ENCODE measurements at places on chromosomes 2 and 18. TPM values are rescaled to one million over a fixed set of nuclear protein-coding genes. Genes with fewer than 3 reads are reported as not detected.
A peak's percentile ranks its signal among the peaks of the same experiment; 100 is the strongest.

GRCh38 chr2:205802941-205803340 lies 120.6 kb downstream of the NRP2 start:
- H3K27ac ChIP-seq: no peak overlapping the region
- H3K36me3 ChIP-seq: no peaks in the 10 kb centered on the region
- DNase-seq: no peak
- no peak overlapping the region for H3K4me3 ChIP-seq

GRCh38 chr2:138035608-138036217 lies 71.4 kb downstream of the HNMT start:
- H3K36me3 ChIP-seq: no peaks in the 10 kb centered on the region
- no peaks in the 10 kb centered on the region for H3K4me1 ChIP-seq
- H3K4me3 ChIP-seq: no peak overlapping the region
- H3K27me3 ChIP-seq: no peaks in the 10 kb centered on the region
- no peak overlapping the region for H3K27ac ChIP-seq

GRCh38 chr2:63755965-63756364 lies 85.7 kb upstream of the UGP2 start:
- no peaks in the 10 kb centered on the region for H3K36me3 ChIP-seq
- H3K27ac ChIP-seq: no peak overlapping the region
- peaks cover 4% of the 10 kb centered on the region for H3K4me1 ChIP-seq
- H3K27me3 ChIP-seq: no peaks in the 10 kb centered on the region
- no peak overlapping the region for H3K4me3 ChIP-seq

GRCh38 chr2:128389388-128390086 lies 70.9 kb upstream of the HS6ST1 start:
- 0 out of 2 replicates have a peak, but pooled peaks cover 5% of the 10 kb centered on the region for H3K4me1 ChIP-seq
- no peak overlapping the region for H3K4me3 ChIP-seq

DNA sequence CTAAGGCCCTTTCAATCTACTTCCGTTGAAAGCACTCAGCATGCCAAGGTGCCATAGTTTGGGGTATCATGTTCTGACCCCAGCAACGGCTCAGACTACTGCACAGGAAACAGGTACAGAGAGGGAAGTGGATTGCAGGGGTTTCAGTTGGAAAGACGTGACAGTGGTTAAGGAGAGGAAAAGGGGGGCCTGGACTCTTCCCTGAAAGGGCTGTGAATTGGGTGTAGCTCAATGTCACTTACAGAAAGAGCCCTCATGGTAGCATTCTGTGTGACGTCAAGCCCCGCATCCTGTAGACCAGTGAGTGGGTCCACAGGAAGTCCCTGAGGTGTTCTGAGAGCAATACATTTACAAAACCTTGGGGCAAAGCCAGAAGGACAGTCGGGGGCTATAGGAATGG lies 121.5 kb upstream of the GYPC start:
- H3K36me3 ChIP-seq: no peaks in the 10 kb centered on the region
- no peak overlapping the region for H3K27ac ChIP-seq
- no peak overlapping the region for H3K4me3 ChIP-seq

The SCTR gene
- not detected for total RNA-seq

- H3K36me3 ChIP-seq: no peaks in the 10 kb centered on the region
- H3K27ac ChIP-seq: no peak overlapping the region
- H3K4me1 ChIP-seq: no peaks in the 10 kb centered on the region
- H3K27me3 ChIP-seq: no peaks in the 10 kb centered on the region
These were observed 300.0 kb downstream of the PDE11A start for GRCh38 chr2:177772529-177772928.

DNA sequence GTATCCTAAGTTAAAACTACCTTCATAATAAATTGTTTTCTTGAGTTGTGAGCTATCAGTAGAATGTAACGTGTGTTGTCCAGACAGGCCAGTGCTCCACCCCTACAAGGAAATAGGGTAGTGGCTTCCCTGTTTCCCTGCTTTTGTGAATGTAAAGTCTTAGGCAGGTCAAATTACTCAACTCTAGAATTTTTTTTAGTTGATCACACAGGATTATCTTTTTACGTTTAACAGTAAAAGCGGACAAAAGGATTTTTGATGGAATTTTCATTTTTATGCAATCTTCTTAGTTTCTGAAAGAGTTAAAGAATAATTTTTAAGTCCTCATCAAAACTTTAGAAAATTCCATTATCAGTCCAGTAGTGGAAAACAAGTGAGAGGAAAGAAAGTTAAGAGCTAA lies 38.2 kb downstream of the GPD2 start:
- no peak overlapping the region for H3K4me3 ChIP-seq
- DNase-seq: no peak
- H3K36me3 ChIP-seq: no peaks in the 10 kb centered on the region
- H3K27ac ChIP-seq: no peak overlapping the region
- H3K4me1 ChIP-seq: no peaks in the 10 kb centered on the region
- H3K27me3 ChIP-seq: no peaks in the 10 kb centered on the region

- no peaks in the 10 kb centered on the region for H3K36me3 ChIP-seq
- no peaks in the 10 kb centered on the region for H3K4me1 ChIP-seq
- H3K4me3 ChIP-seq: no peak overlapping the region
- DNase-seq: no peak
These were observed 413.2 kb upstream of the SLC14A2 start for GRCh38 chr18:45202061-45202460.

DNA sequence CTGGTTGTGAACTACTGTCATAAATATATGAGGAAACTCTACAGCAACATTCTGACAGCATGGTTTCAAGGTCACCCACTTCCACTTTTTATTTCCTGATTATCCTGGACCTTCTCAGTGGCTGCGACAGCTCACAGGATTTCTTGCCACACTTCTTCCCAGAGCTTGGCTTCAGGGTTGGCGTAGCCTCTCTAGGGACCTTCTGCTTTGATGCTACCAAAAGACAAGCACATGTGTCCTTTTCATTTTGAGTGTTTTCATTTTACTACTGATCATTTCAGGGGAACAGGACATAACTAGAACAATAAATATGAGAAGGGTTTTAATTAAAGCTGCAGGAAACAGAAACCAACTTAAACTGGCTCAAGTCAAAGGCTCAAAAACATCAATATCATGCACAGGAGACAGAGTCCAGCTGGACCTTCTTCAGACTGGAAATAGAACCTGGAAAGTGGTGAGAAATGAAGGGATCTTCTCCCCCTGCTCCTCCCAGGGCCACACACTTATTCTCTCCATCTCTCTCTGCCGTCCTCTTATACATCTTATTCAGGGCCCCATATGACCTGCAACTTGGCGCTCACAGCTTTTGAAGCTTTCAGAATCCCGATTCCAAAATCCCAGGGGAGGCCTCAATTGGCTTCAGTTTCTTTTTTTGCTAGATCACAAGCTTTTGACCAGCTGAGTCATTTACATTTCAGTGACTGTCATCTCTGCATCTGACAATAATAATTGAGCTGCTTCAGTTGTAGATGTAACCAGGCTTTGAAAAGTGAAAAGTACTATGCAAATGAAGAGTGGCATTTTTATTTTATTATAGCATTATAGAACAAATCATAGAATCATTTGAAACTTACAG lies 9.7 kb downstream of the VIT start:
- H3K36me3 ChIP-seq: peaks cover 4% of the 10 kb centered on the region
- H3K4me3 ChIP-seq: no peak overlapping the region
- DNase-seq: no peak
- H3K27ac ChIP-seq: no peak overlapping the region

The SERPINB12 gene
- total RNA-seq: not detected

DNA sequence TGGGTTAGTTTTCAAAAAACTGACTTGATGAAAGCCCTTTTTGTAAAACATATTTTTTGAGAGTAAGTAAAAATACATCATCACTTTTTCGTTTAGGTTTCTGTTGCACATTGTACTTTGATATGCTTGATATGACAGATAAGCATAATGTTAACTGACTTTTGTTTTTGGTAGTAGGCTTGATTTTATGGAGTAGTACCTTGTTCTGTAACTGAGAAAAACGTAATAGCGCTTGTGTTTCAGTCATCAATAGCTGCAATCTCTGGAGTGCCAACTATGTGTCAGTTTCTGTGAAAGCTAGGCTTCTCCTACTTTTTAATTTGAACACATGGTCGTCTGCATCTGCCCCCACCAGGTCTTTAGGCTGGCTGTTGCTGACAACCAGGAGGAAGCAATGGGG lies 1.3 kb downstream of the LCLAT1 start:
- H3K27me3 ChIP-seq: peaks cover 14% of the 10 kb centered on the region
- no peak overlapping the region for H3K27ac ChIP-seq
- no peaks in the 10 kb centered on the region for H3K36me3 ChIP-seq
- peak overlapping the region; percentile 89 for H3K4me3 ChIP-seq
- H3K4me1 ChIP-seq: peaks cover 8% of the 10 kb centered on the region
- DNase-seq: no peak

- no peaks in the 10 kb centered on the region for H3K36me3 ChIP-seq
- H3K27me3 ChIP-seq: no peaks in the 10 kb centered on the region
- H3K4me1 ChIP-seq: no peaks in the 10 kb centered on the region
- no peak for DNase-seq
- H3K4me3 ChIP-seq: no peak overlapping the region
These were observed 18.1 kb downstream of the NABP1 start for GRCh38 chr2:191696001-191696400.

DNA sequence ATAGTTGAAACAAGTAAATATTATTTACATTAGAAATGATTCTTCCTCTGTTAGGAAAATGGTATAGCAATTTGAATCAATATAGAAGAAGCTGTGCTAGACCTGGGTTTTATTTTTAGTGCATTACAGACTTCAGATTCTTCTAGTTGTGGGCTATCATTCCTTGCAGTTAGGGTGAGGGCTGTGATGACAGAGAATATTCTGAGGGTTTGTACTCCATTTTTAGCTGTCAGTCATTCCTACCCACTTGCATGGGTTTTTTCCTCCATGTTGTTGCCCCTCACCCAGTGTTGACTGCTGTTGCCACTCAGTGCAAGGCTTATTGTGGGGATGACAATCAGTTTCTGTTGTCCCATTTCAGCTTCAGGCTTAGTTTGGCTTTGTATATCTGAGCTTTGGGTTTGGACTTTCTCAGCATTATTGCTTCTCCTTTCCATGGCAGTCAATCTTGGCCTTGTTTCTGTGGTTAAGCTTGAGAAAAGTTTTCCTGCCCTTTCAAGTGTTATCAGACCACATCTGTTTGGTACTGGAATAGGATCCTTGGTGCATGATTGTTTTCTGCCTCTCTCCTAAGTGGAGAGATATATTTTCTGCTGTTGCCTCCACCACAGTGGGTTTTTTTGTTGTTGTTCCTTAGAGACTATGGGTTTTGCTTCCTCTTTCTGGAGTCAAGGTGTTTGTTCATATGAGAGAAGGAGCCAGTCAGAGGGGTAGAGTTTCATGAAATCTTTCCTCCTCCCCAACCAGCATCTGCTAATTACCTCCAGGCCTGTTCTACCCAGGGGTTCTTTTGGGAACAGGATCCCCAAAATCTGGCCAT lies 312.7 kb upstream of the CWC22 start:
- no peak overlapping the region for H3K27ac ChIP-seq
- H3K27me3 ChIP-seq: no peaks in the 10 kb centered on the region
- H3K4me3 ChIP-seq: no peak overlapping the region
